Purkinje cell (primary cell): ENCODE measurements at places on chromosomes 5 and 9. TPM values are rescaled to one million over a fixed set of nuclear protein-coding genes. Genes with fewer than 3 reads are reported as not detected.

Gene SYNPO
- polyA plus RNA-seq, result 0.25 and 4.6 TPM in 2 replicates

Gene COL5A1
- polyA plus RNA-seq, result 5.9 and 11.6 TPM in 2 replicates

Gene IFNA21
- not detected in 2 replicates for polyA plus RNA-seq

Gene LCN15
- polyA plus RNA-seq, result not detected in 2 replicates

Gene LVRN
- not detected in 2 replicates for polyA plus RNA-seq

Gene CDKN2B
- 19.8 and 25.9 TPM in 2 replicates for polyA plus RNA-seq

Gene RAPGEF6
- 4.5 and 7.2 TPM in 2 replicates for polyA plus RNA-seq

Gene PSIP1
- polyA plus RNA-seq, result 94.4 and 100 TPM in 2 replicates

Gene QRFP
- polyA plus RNA-seq, result not detected in 2 replicates

Gene RECK
- polyA plus RNA-seq, result 3.4 and 4.3 TPM in 2 replicates

Gene LCN9
- not detected in 2 replicates for polyA plus RNA-seq

Gene KCNT1
- 0.07 and 0.82 TPM in 2 replicates for polyA plus RNA-seq

Gene LCN1
- not detected in 2 replicates for polyA plus RNA-seq

Gene SLC36A1
- 0.78 and 1.5 TPM in 2 replicates for polyA plus RNA-seq

Gene FCN2
- not detected in 2 replicates for polyA plus RNA-seq

Gene SLC6A7
- polyA plus RNA-seq, result 0.65 TPM in 1 of 2 replicates, not detected in the other

Gene FOXE1
- not detected in 2 replicates for polyA plus RNA-seq

Gene ANKRD18B
- 4.1 and 7.4 TPM in 2 replicates for polyA plus RNA-seq

Gene FYB1
- polyA plus RNA-seq, result 0.87 TPM in 1 of 2 replicates, not detected in the other

Gene SLC31A1
- polyA plus RNA-seq, result 2.3 and 8.2 TPM in 2 replicates

Gene OR13C3
- polyA plus RNA-seq, result 1.7 TPM in 1 of 2 replicates, not detected in the other

Gene SLC28A3
- 0.15 TPM in 1 of 2 replicates, not detected in the other for polyA plus RNA-seq

Gene SUSD3
- not detected in 2 replicates for polyA plus RNA-seq
